ENCODE measurements at places on chromosomes 2 and 18.

DNA sequence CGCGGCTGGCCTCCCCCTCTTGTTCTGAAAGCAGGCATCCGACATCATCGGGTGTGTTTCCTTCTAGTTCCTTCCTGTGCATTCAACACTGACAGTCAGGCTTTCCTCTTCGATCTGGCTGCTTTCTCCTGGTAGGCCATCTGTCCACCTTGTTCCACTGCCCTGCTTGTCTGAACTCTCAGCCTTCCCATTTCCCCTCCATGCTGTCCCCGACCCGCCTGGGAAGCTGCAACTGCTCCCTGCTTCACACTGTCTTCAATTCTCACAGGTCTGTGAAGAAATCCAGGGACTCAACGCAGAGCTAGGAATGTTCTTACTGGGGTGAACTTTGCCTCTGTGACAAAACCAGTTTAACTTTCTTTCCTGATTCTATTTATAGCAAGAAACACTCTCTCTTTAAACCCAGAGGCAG is 43.0 kb downstream of the KIF3C start:
- DNase-seq, result no peak

DNA sequence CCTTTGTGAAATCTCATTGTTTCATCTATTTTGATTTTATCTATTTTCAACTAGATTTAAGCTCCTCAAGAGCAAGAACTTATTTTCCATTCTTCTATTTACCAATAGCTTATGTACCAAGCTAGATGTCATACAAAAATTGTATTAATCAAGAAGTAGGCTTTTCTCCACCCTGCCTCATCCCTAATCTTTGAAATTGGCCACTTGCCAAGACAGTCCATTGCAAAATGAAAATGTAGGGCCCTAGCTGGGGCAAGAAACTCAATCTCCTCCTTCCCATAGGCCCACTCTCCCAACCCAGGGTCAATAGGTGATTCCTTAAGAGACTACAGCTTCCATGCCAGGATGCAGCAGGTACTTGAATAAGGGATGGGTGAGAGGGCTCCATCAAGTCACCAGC is 39.3 kb upstream of the STPG4 start:
- DNase-seq, result no peak

- no peak for DNase-seq
Measured at GRCh38 chr2:21981127-21981526, 857.4 kb downstream of the TDRD15 start.

GRCh38 chr2:57990118-57990725 is 56.4 kb upstream of the VRK2 start:
- no peak for DNase-seq

GRCh38 chr2:152506843-152507242 is 171.9 kb downstream of the FMNL2 start:
- peak; percentile 29 for DNase-seq

GRCh38 chr18:30381826-30382225 is 660.7 kb downstream of the DSC3 start:
- no peak for DNase-seq

DNA sequence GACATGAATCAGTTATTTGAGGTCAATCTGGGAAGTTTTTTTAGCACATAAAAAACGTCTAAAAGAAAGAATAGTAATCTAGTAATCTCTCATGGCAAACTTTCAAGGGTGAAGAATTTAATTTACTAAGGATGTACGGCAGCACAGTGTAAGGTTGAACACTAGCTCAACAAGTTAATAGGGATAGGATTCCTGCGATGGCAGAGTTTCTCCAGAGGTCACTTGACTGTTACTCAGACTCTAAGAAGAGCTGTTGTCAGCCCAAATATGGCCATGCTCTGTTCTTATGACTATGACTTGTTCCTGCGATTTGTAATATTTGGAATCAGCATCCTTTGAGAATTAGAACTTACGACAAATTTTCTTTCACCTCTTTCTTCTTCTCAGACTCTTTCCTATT is 553.3 kb upstream of the TNP1 start:
- no peak for DNase-seq

- no peak for DNase-seq
Measured at GRCh38 chr2:114784890-114785583, 342.6 kb downstream of the DPP10 start.

DNA sequence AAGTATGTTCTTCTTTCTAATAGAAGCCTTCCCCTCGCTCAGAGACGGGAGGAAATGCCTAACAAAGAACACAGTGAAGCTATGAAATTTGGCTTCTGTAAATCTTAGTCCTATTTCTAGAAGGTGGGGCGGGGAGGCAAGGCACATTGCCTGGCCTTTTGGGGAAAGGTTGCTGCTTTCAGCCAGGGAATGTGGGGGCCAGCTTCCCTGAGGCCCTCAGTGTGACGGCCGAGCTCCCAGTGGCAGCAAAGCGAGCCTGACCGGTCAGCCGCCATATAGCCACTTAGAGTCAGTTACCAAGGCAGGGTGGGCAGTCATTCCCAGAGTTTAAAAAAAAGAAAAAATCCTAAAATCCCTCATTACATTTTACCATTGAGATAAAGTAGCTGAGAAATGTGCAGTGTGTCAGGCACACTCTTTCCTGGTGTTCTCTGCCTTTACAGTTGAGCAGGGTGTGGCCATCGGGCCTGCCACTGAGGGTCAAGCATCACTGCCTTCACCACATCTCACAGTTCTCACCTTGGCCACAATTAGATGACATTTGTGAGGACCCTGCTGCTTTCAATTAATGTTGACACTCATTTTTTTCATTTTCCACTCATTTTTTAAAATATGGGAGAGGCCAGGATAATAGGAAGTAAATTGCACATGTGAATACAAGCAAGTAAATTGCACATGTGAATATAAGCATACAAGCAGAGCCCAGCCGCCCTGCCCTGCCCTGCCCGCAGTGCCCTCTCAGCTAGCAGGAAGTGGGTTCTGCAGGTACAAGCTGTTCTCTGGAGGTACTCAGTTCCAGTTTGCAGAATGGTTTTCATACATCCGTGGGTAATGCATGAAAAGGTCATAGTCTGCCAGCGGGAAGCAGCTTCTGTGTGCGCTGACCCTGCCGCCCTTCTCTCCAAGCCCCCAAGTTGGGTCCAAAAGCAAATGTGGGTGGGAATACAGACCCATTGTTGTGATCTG is 76.9 kb downstream of the WDSUB1 start:
- peak; percentile 61 for DNase-seq

GRCh38 chr2:201313362-201313761 is 43.8 kb downstream of the FLACC1 start:
- DNase-seq, result no peak
